ENCODE measurements at places on chromosomes 6 and 20. TPM values are rescaled to one million over a fixed set of nuclear protein-coding genes. Genes with fewer than 3 reads are reported as not detected.
A peak's percentile ranks its signal among the peaks of the same experiment; 100 is the strongest.

- no peak for DNase-seq
Measured at GRCh38 chr6:133093956-133094355, 147.2 kb upstream of the EYA4 start.

DNA sequence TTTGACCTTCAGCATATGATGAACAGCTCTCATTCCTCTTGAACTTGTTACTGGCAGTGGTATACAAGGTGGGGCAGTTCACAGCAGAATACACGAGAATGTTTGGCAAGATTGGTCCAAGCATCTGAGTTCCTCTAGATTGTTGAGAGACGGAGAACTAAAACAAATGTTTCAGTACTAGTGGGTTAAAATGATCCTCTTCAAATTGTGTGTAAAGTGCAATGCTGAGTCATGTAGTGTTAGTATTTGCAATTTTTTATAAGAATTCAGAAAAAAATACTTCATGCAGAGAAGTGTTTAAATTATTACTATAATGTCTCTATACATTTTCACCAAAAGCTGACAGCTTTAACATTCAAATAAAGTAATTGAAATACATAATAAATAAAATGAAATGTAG is 879.8 kb downstream of the TFAP2A start:
- DNase-seq: no peak

GRCh38 chr6:32882879-32883250 is 28.9 kb downstream of the PSMB9 start:
- DNase-seq: no peak

DNA sequence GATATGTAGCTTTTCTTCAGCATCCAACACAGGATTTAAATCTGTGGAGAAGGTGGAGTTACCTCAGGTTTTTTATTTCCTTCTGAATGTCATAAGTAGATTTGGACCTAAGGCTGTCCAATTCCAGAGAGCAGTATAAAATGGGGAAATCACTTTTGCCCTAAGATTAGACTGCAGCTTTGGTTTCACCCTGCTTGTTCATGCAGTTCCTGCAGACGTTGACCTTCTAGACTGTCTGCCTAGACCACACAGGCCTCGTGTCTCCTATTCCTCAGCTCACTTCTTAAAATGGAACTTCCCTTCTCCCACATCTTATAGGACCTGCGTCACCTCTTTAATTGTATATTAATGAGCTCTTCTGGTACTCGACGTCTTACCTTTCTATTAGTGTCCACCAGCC is 26.0 kb upstream of the C6orf62 start:
- DNase-seq: no peak

KCNK5 gene
- 0.60 TPM for total RNA-seq

GRCh38 chr20:58609026-58609425 is 42.1 kb upstream of the STX16 start:
- DNase-seq: peak; percentile 22

DNA sequence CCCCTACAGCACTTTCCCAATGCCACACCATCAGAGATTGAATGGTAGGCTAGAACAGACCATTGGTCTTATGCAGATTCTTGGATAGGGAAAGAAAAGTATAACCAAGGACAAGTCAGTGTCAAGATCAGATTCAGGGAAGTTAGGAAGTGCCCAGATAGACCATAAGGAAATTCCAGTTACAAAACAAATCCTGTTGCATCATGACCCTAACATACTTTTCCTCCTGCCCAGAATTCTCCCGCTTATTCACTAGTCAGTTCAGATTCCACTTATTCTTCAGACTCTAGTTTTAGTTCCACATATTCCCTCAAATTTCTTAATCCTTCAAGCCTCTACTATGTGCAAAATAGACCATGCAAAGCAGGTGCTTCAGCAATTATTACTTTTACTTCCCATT is 20.7 kb downstream of the METTL24 start:
- DNase-seq: no peak

DNA sequence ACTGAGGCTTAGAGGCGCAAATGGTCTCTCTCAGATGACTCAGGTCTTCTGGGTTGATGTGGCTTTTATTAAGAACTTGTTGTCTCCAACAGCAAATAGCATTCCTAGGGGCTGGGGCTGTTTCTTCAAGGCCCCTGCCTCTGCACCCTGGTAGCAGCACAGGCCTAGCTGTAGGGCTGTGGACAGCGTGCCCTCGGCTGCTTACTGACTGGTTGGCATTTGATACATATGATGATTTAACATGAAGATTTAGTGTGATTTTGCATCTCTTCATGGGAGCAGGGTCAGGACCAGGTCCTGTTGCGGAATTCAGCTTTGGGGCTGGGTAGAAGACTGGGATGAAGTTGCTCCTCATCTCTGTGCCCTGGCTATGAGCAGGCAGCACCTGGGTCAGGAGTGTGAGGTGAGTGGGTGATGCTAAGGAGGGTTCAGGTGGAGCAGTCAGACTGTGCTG is 24.3 kb upstream of the IER3 start:
- no peak for DNase-seq

DNA sequence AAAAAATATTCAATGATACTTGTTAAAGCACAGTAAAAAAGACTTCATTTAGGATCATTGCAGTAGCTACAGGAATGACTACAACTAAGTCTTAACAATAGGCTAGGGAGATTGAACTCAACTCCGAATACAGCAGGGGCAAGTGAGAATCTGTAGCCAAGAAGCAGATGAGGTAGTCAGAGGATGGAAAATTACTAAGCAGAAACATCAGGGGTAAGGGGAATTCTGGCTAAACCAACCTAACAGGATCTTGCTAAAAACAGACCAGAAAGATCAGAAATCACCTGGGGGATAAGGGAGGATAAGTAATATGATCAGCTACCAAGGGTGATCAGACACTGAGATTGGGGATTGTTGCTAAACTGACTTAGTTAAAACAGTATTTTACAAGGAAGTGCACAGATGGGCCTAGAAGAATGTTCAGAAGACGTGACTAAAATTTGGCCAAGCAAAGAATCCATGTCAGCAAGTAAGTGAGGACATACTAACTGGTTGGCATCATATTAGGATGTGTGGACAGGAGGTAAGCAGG is 217.5 kb downstream of the TENT5A start:
- no peak for DNase-seq

DNA sequence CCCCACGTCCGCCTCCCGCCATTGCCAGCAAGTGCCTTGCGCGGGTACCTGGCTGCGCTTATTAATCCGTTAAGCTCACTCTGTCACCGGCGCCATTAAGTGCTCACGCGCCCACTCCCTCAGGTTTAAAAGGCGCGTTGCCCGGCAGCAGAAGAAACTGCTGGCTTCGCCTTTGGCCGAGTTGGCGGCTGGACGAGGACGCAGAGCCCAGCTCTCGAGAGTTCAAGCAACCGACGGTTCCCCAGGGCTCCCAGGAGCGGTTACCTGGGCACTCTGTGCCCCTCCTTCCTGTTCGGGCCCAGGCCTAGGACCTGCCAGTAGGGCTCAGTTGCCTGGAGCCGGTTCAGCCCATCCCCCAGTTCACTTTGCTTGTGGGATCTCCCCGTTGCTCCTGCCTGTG is at the start of gene GGTLC1:
TSS of gene GGTLC1 (minus strand) at position 219 of the 400 bp plus-strand sequence. CDS start 2,168 bp downstream, outside the sequence.
- DNase-seq: no peak

DNA sequence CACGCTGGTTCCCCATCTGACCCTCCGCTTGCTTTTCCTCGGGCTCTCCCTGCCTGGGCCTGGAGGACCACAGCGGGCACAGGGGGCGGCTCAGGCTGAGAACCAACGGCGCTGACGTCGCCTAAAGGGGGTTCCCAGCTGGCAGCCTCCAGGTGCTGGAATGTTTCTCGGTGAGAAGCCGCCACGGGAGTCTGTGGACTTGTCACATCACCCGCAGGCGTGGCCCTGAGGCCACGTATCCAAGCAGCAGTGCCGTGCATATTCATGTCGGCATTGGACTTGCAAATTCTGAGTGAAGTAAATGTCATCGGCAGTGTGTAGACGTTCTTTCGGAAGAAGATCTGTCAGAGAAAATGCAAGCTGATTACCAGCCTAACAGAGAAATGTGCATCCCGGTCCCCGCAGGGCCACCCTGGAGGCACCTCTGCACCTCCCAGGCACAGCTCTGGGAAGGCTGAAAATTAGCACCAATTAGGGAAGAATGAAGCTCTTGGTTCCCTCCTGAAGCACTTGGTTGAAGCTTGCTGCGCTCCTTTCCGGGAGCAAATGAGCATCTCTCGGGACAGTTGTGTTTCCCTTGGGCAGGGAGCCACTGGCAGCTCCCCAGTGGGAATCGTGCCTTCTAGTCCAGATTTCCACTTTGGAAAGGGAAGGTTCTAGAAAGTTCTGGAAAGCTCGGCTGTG is 24.3 kb downstream of the NTSR1 start:
- no peak for DNase-seq

DNA sequence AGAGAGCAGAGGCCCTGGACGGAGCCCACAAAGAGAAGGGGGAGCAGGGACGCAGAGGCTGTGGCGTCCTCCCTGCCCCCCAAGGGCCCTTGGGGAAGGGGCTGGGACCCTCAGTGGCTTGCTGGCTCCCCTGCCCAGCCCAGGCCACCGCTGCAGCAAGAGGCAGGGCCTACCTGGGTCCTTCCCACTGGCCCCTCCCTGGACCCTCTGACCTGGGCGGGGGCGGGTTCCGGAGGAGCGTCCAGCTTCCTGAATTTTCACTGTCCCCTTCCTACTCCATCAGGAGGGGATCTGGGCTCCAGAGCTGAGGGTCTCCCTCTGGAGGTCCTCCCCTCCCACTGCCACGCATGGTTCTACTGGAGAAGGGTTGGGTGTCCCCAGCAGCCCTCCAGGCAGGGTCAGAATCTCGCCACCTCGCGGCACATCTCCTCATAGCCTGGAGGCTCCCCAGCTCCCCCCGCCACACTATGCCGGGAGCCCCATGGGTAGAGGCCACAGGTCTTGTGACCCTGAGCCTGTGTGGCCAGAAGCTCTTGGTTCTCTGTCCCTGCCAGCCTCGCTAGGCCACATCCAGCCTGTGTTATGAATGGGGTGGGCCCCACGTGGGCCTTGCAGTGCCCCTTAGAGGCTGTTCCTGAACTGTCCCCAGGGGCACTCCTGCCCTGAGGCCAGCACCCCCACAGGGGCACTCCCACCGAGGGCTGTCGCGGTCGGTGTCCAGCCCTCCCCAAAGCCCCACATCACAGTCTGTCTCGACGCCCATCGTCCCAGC is 1.0 kb upstream of the SOX18 start:
- no peak for DNase-seq

DNA sequence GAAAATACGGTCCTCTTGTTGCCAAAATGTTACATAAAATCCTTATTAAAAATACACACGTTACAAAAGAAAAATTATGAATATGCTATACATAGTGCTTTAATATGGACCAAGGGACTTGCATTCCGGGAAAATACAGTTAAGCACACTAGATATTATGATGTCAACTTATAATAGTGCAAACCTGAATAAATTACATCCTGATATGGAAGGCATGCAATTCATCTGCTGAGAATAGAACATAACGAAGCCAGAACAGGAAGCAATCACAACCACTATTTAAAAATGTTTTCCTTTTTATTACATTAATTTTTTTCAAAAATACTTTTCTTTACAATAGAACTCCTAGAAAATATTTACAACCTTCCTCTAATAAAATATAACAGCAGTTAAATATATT is 7.8 kb upstream of the MRPS10 start:
- DNase-seq: no peak

- no peak for DNase-seq
Measured at GRCh38 chr6:7939184-7939863, 28.7 kb upstream of the TXNDC5 start.

- no peak for DNase-seq
Measured at GRCh38 chr6:170017603-170018320, 266.3 kb downstream of the ERMARD start.

DNA sequence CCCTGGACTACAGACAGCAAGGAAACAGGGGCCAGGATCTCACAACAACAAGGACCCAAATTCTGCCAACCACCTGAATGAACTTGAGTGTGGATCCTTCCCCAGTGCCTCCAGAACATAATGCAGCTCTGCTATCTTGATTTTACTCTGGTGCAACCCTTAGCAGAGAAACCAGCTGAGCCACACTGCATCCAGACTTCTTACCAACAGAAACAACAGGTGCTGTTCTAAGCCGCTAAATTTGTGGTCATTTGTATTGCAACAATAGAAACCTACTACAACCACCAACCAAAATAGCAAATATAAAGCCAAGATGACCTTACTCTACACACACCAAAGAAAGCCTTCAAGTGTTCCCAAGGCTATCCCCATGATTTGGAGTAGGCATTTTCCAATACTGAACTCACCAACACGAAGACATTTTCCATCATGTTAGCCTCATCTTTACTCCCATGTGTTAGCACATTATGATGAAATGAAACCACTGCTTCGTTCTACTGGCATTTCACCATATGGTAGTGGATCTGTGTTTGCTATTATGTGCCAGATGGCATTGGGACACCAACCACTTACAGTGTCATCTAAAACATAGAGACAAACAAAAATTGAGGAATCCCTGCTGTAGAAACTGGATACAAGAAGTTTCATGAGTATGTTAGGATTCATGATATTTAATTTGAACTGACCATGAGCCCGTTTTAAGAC is 249.8 kb upstream of the ID4 start:
- no peak for DNase-seq

JAG1 gene
- total RNA-seq: 24.4 TPM

- DNase-seq: no peak
Measured at GRCh38 chr20:9269280-9269971, 200.5 kb downstream of the PLCB4 start.

DNA sequence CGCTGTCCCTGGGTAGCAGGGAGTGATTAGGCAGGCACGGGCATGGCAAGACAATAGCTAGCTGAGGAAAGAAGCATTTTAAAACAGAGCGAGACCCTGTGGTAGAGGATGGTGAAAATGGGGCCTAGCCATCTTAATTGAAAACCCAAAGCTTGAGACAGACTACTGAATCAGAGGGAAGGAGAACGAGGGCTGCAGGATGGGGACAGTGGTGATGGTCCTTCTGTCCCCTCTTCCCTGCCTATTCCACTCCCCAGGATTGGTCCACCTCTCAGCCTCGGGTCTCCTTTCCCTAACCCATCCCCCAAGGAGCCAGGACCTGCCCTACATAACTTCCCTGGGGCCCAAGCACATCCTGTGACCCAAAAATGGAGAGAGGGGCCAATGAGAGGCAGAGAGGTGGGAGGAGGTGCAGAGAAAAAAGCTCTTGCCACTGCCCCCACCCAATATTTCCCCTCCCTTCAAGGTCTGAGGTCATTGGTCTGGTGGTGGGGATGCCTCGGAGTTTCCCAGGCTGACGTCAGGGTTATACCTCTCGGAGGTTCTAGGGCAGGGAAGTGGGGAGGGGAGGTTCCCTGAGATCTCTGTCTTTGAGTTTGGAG is 884 bp upstream of the CUTA start:
- DNase-seq: no peak

GRCh38 chr20:48287021-48287494 is 501.8 kb upstream of the SULF2 start:
- DNase-seq: no peak

KCNK16 gene
- not detected for total RNA-seq

PTPRK gene
- 30.1 TPM for total RNA-seq

MEI4 gene
- 0.65 TPM for total RNA-seq

ZSCAN23 gene
- total RNA-seq: 1.3 TPM

SLC22A23 gene
- total RNA-seq: 5.6 TPM

Measured in Right ventricle myocardium inferior (tissue), 1 donor.